GM23338 (cell line): ENCODE measurements at places on chromosomes 12 and 14.

GRCh38 chr12:20264608-20265114 lies 103.7 kb upstream of the PDE3A start:
- peak; percentile 92 for DNase-seq

- DNase-seq: no peak
These were observed 4.8 kb upstream of the DGLUCY start for GRCh38 chr14:91108941-91109611.

GRCh38 chr12:118287728-118288127 lies 85.0 kb downstream of the TAOK3 start:
- DNase-seq: no peak

- no peak for DNase-seq
These were observed 27.1 kb upstream of the C12orf71 start for GRCh38 chr12:27109334-27110028.

DNA sequence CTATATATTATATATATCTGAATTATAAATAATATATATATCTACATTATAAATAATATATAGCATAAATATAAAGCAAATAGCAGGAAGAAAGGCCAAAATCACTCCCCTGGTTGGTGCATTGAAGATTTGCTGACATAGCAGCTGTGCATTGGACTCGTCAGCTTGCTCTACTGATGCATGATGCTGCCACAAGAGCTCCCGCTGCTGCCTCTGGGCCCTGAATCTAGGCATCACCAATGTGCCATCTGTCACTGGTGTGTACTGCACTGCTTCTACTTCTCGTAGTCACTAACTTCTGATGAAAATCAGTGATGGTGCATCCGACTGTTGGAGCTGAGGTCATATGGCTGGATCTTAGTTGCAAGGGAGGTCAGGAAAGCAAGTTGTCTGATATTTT lies 205.0 kb downstream of the ADAMTS20 start:
- no peak for DNase-seq

DNA sequence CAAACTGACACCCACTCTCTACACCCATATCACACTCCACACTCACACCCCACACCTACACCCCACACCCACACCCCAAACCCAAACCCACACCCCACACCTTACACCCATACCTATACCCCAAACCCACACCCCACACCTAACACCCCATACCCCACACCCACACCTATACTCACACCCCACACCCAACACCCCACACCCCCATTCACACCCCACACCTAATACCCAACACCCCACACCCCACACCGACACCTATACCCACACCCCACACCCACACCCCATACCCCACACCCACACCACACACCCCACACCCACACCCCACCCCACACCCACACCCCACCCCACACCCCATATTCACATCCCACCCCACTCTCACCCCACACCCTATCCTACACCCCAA lies 38.5 kb downstream of the TMEM120B start:
- DNase-seq: no peak

- DNase-seq: no peak
These were observed 9.7 kb upstream of the RIC8B start for GRCh38 chr12:106764738-106765137.

DNA sequence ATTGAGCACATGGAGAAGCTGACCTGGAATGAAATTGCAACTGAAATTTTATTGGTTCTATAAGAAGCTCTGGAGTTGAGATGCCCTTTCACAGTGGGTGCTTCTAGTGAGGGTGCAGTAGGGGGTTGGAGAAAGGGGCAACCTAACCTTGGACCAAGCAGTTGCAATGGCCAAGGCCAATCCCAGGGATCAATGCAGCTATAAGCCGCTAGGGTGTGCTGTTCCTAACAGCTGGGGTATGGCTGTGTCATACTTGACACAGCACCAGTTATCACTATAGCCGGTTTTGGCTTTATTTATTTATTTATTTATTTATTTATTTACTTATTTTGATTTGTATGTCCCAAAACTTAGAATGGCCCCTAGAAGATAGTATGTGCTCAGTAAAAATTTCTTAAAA lies 505.9 kb downstream of the FLRT2 start:
- peak; percentile 75 for DNase-seq

DNA sequence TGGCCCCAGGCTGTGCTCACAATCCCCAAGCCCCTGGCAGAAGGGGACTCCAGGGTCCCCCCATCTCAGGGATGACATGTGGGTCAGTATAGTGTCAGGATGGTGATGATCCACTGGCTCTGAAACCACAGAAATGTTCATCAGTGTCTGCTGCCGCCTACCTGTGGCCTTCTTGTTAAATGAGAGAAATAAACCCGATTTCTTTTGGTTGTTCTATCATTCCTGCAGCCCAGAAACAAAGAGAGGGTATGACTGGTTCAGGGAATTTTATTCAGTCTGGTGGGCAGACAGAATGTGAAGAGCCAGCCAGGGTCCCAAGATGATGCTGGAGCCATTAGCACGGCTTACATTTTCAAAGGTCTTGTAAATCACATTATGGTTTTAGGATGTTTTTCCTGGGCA lies 86.6 kb downstream of the CRADD start:
- DNase-seq: peak; percentile 41

DNA sequence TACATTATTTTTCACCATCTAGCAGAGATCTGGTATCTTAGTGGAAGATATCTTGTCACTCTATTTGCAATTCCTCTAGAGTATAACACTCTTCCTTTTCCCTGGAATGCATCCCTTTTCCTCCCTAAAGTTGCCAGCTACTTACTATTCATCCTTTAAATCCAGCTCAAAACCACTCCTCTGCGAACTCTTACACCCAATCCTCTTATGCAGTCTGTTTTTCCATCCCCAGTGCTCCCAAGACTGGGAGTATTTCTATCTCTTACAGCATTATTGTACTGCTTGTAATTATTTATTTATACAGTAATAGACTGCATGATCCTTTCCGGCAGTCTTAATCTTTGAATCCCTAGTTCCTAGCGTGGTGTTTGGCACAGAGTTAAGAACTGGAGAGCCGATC lies 2.9 kb upstream of the SRGAP1 start:
- DNase-seq: no peak

- DNase-seq: no peak
These were observed 83.6 kb upstream of the ARHGAP5 start for GRCh38 chr14:31993521-31993951.
